Activated naive CD4-positive, alpha-beta T cell treated with anti-CD3 and anti-CD28 coated beads, Interleukin-2, amount 10 ng/mL, durations not matched to agents 5 hours and 36 hours (primary cell): ENCODE measurements at places on chromosomes 1 and 21. TPM values are rescaled to one million over a fixed set of nuclear protein-coding genes. Genes with fewer than 3 reads are reported as not detected.

The CFHR4 gene
- not detected for total RNA-seq

The OLIG2 gene
- not detected for total RNA-seq

The PLD5 gene
- total RNA-seq = not detected

The ANGPTL3 gene
- total RNA-seq = not detected

The TGFBR3 gene
- 11.5 TPM for total RNA-seq

The AMY2B gene
- 12.1 TPM for total RNA-seq

The C1orf210 gene
- not detected for total RNA-seq

The S100PBP gene
- 83.4 TPM for total RNA-seq

The LRRC71 gene
- not detected for total RNA-seq

The FCN3 gene
- total RNA-seq = not detected

The CDCP2 gene
- 0.14 TPM for total RNA-seq

The POU2F1 gene
- total RNA-seq = 19.8 TPM

The OR2L5 gene
- total RNA-seq = not detected

The KCNT2 gene
- not detected for total RNA-seq

The ZBTB8B gene
- total RNA-seq = not detected

The MTARC2 gene
- total RNA-seq = not detected

The AIM2 gene
- total RNA-seq = 3.6 TPM

The ZFP69B gene
- total RNA-seq = 4.6 TPM

The AIRE gene
- total RNA-seq = not detected

The MARCKSL1 gene
- total RNA-seq = 58.5 TPM

The IVL gene
- total RNA-seq = not detected

The FGR gene
- total RNA-seq = 0.23 TPM

The AMY1B gene
- not detected for total RNA-seq
